ENCODE measurements at places on chromosomes 7 and 10. TPM values are rescaled to one million over a fixed set of nuclear protein-coding genes. Genes with fewer than 3 reads are reported as not detected.

DNA sequence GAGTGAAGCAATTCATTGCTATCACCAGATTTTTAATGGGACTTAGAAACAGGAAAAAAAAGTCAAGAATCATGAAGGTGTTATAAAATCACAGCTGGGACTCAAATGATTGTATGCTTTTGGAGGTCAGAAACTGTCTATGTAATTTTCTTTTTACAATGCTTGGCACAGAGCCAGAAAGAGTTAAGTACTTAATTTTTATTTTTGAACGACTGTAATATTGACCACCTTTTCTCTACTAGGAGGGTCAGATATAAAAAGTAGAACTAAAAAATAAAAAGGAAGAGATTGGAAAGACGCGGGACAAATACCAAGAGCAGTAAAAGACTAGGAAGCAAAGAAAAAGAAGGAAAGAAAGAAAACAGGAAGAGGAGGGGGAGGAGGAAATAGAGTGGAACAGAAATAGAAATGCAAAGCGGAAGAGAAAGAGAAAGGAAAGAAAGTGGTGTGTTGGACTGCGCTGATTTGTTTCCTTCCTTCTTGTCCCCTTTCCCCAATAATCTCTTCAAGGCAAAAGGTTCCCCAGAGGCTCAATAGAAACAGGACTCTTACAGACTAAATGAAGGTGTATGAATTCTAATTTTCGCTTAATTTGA lies 23.2 kb upstream of the C1GALT1 start:
- no peak overlapping the region for H3K4me3 ChIP-seq
- H3K27me3 ChIP-seq: no peaks in the 10 kb centered on the region
- no peak for DNase-seq
- no peaks in the 10 kb centered on the region for H3K36me3 ChIP-seq
- no peak overlapping the region for H3K27ac ChIP-seq
- no peaks in the 10 kb centered on the region for H3K4me1 ChIP-seq

DNA sequence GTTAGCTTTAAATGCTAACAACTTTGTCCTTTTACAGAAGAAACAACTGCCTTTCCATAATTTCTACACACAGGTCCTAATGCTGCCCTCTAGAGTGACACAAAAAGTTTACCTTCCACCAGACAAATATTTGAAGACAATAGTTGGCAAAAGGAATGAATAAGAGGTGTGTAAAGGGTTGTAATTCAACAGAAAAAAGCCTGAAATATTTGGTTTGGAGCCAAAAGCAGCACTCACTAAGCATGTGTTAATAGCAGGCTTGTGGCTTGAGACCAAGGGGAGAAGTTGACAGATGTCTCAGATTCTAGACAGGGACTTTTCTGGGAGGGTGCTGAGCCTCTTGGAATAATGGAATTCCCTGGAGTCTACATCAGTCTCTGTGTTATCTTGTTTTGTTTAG lies 156.2 kb upstream of the GALNT17 start:
- H3K27ac ChIP-seq: no peak overlapping the region
- H3K4me3 ChIP-seq: no peak overlapping the region
- no peaks in the 10 kb centered on the region for H3K27me3 ChIP-seq

GRCh38 chr10:34875061-34875460 lies 60.0 kb upstream of the PARD3 start:
- H3K4me1 ChIP-seq: no peaks in the 10 kb centered on the region
- DNase-seq: no peak
- no peaks in the 10 kb centered on the region for H3K27me3 ChIP-seq
- no peaks in the 10 kb centered on the region for H3K36me3 ChIP-seq

DNA sequence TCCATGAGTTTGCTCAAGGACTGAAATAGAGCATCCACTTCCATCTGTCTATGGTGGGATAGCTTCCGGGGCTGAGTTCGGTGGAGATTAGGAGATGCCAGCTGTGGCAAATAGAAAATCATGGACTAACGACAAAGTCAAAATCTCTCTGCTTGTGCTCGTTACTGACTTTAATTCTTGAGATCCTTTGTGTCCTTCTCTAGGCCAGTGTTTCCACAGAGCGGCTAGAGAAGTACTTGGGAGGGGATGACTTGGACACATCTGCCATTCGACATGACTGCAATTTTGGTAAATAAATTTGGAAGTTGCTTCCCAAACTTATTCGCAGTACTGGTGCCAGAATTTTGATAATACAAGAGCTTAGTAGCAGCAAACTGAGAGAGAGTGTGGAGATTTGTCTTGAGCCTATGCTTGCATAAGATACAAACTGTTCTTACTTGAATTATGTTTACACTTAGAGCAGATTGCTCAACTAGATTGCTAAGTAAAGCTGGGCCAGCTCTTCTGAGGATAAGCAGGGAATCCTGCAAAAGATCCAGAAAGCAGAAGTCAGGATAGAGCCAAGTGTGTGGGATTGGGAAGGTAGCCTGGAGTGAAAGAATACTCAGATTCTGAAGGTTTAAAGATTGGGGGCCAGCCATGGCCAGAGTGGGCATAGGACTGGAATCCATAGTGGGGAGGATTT lies 27.6 kb downstream of the ABCC2 start:
- no peaks in the 10 kb centered on the region for H3K4me1 ChIP-seq
- DNase-seq: no peak
- H3K27me3 ChIP-seq: no peaks in the 10 kb centered on the region
- no peaks in the 10 kb centered on the region for H3K36me3 ChIP-seq
- H3K27ac ChIP-seq: no peak overlapping the region

The TSPAN12 gene
- total RNA-seq: 14.7 TPM

- H3K27me3 ChIP-seq: no peaks in the 10 kb centered on the region
- H3K27ac ChIP-seq: 0 out of 2 replicates have a peak overlapping the region, but pooled peaks have one; percentile 39
- peaks cover 32% of the 10 kb centered on the region for H3K4me1 ChIP-seq
- no peaks in the 10 kb centered on the region for H3K36me3 ChIP-seq
These were observed 28.1 kb downstream of the DLG5 start for GRCh38 chr10:77898323-77899079.
